ENCODE measurements at places on chromosomes 3 and 15.
A peak's percentile ranks its signal among the peaks of the same experiment; 100 is the strongest.

GRCh38 chr3:43281020-43281419, 5.3 kb upstream of the SNRK start:
- no peak for DNase-seq

GRCh38 chr15:66066481-66066880, 187.1 kb downstream of the MEGF11 start:
- DNase-seq = no peak

DNA sequence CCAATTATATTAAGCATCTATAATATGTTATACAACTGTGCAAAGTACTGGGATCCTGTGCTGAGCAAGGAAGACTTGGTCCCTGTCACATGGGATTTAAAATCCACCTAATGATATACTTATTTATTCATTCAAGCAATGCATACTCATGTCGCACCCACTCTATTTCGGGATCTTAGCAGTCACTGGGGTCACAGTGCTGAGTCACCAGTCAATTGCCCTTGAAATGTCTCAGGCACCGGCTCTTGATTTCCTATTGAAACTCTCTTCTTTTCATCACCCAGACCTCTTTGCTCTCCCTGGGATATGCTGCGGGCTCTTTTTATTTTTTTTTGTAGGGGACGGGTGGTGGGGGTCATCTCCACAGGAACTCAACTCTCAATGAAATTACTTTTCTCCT, 194.5 kb upstream of the GAP43 start:
- DNase-seq = no peak

DNA sequence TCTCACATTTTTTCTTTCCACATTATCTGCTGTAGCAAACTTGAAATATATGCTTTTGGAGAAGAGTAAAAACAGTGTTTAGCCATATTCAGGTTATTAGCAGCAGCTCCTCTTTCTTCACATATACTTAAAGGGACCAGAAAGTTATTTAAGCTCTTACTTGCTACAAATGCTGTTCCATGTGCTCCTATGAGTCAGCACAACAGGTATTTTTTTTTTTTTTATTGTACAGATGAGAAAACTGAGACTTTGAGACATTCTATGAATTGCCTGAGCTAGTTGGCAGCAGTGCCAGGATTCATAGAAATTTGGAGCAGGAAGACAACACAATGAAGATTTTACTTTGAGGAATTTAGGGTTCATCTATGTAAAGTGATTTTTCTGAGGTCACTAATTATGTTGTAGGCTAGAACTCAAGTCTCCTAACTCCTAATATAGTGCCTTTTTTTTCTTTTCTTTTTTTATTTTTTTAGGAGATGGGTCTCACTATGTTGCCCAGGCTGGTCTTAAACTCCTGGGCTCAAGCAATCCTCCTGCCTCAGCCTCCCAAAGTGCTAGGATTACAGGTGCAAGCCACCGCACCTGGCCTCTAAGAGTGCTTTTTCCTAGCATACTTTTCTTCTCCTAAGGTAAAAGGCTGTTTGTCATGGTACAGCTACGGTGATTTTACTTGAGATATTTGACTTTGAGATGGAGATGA, 23.6 kb downstream of the SETD5 start:
- no peak for DNase-seq

DNA sequence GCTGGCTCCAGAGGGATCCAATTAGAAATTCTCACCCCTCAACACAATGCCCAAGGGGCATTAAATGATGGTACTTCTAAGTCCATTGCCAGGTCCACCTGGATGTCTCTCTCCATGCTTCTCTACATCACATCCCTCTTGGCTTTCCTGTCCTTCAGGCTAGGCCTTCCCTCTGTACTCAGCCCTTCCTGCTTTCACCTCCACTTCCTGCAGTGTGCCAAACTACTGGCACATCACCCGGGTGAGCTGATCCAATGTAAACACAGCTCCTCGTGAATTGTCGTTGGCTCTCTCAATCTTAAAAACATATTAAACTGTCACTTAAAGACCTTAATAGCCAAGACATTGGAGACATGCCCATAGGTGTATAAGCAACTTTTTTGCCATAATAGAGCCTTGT, 4.0 kb downstream of the LMCD1 start:
- DNase-seq = no peak

GRCh38 chr3:149366941-149367840, 10.3 kb downstream of the TM4SF1 start:
- DNase-seq = no peak

- no peak for DNase-seq
Measured at GRCh38 chr3:142645236-142645793, 49.1 kb downstream of the PLS1 start.

- DNase-seq = no peak
Measured at GRCh38 chr3:97200387-97200786, 386.0 kb downstream of the EPHA6 start.

- no peak for DNase-seq
Measured at GRCh38 chr15:19973718-19974117, 567.9 kb downstream of the GOLGA6L6 start.

DNA sequence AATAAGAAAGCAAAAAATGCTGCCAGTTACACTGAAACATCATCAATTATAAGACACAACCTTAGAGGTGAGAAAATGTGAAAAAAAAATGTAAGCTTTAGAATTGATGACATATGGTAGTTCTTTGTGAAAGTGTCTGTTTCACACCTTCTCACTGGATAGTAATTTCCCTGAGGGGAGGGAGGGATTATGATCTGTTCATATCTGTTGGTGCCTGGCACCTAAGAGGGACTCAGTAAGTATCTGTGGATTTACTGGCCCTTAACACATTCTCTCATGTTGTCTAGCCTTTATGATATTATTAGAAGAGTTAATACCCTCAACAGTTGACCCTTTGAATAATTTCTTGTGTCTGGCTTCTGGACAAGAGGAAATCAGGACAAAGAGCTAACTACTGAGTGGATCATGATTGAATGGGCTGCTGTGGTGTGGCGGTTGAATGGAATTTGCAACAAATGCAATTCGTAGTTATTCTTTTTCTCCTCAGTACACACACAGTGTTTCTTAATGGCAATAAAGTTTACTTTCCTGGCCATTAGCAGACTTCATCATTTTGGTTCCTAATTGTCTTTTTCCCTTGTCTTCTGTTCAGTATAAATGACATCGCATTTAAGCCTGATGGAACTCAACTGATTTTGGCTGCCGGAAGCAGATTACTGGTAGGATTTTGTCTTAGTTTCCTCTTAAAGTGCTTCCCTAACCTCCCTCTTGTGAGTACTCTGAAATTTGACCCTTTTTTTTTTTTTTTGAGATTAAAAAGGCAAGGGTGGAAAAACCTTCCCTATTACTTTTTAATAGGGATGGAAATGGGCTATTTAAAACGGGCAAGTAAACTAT, 9.5 kb downstream of the IFT122 start:
- DNase-seq = no peak

DNA sequence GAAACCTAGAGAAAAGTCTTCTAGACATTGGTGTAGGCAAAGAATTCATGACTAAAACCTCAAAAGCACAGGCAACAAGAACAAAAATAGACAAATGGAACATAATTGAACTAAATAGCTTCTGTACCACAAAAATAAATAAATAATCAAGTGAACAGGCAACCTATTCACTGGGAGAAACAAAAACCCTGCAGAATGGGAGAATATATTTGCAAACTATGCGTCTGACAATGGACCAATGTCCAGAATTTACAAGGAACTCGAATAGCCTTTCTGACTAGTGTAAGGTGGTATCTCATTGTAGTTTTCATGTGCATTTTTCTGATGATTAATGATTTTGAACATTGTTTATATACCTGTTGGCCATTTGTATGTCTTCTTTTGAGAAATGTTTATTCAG, 37.0 kb upstream of the GCSAM start:
- no peak for DNase-seq

GRCh38 chr3:102054543-102055080, 205.3 kb downstream of the NFKBIZ start:
- DNase-seq = no peak

GRCh38 chr3:148042663-148043445, 633.7 kb downstream of the ZIC1 start:
- no peak for DNase-seq

GRCh38 chr15:23035964-23036566, 3.3 kb downstream of the TUBGCP5 start:
- DNase-seq = no peak

DNA sequence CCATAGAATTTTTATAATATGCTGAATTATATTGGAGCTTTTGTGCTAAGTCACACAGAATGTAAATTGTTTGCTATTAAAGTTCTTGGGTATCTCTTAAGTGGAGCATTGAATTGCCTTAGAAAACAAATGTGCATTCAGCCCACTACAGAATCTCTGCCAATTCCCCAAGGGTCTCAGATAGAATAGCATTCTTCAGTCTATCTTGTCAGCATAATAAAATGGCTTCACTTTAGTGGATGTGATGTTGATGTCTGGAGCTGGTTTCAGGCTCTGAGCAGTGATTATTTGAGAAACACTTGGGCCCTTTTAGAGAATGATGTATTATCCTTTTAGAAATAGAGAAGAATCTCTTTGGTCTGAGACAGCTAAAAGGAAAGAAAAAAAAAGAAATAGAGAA, 45.2 kb downstream of the LRCH3 start:
- peak; percentile 32 for DNase-seq

DNA sequence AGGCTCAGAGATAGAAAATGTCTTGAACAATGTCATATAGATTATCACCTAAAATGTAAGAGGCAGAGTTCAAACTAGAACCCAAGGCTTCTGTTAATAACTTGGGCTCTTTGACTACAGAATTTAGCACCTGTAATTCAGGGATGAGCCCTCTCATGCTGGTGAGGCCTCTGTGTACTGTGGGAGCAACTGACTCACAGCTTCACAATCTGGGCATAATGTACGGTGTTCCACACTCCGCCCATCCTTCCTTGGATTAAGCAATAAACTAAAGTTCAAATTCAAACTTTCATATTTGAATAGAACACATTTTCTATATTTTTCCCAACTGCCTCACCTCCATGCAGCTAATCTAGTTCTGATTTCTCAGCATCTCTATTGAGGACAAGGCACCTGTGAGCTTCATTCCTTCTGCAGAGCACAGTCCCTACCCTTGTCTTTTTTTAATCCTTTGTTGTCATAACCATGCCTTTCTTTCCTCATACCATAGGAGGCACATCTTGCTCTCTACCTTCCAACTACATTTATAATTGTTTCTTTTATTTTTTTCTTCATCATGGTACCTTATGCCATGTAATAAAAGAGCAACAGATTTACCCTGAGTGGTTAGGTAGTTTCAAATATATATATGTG, 392.1 kb downstream of the NLGN1 start:
- no peak for DNase-seq

DNA sequence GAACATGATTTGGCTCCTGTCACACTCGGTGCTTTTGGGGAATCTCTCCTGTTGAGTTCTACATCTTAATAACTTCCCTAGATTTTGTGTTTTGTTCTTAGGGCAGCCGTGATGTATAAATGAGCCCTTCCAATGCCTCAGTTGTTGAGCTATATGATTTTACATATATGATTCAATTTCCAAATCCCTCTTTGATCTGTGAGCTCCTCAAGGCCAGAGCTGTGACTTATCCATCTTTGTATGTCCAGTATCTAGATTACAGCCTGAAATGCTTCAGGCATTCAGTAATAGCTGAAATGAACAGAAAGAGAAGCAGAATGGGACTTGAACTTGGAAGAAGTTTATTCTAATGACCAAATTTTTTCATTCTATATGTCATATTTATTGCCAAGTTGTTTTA, 26.6 kb downstream of the CGGBP1 start:
- no peak for DNase-seq

DNA sequence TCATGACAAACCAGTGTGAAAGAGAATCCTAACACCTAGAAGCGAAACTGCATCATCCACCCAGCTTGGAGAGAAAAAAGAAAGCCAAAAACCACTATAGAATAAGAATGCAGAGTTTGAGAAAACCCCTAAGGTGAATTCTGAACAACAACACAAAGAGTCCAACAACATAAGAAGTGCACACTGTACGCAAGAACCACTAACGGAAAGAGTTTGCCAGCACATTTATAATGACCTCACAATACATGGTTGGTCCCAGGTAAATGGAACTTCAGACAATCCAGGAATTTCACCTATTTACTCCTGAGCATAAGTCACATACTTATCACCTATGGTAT, 128.3 kb upstream of the BHLHE40 start:
- no peak for DNase-seq

GRCh38 chr3:125163739-125164601, 48.6 kb downstream of the SLC12A8 start:
- no peak for DNase-seq

- no peak for DNase-seq
Measured at GRCh38 chr3:10505050-10505790, at the start of gene ATP2B2. TSS of gene ATP2B2 (minus strand) at chr3:10505586. CDS start at chr3:10449543, 56,043 bp downstream.

GRCh38 chr3:124582196-124582595, 148.1 kb upstream of the UMPS start:
- DNase-seq = no peak

DNA sequence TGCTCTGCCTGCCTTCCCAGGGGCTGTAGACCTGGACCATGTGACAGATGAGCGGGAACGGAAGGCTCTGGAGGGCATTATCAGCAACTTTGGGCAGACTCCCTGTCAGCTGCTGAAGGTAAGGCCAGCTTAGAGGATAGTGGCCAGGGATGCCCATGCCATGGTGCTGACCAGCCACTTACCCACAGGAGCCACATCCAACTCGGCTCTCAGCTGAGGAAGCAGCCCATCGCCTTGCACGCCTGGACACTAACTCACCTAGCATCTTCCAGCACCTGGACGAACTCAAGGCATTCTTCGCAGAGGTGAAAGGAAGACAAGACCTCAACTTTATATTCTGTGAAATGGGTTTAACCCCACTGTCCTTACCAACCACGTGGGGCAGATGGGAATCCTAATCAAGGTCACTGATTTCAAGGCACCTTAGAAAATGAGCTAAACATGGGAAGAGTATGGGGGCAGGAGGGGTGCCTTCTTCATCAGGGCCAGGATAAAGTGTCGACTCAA, 26.7 kb downstream of the NBEAL2 start:
- DNase-seq = no peak

- no peak for DNase-seq
Measured at GRCh38 chr15:31871166-31871886, 159.0 kb upstream of the CHRNA7 start.

- no peak for DNase-seq
Measured at GRCh38 chr3:108603691-108604090, 14.2 kb downstream of the DZIP3 start.

- DNase-seq = no peak
Measured at GRCh38 chr3:123817413-123817812, 66.7 kb downstream of the MYLK start.

DNA sequence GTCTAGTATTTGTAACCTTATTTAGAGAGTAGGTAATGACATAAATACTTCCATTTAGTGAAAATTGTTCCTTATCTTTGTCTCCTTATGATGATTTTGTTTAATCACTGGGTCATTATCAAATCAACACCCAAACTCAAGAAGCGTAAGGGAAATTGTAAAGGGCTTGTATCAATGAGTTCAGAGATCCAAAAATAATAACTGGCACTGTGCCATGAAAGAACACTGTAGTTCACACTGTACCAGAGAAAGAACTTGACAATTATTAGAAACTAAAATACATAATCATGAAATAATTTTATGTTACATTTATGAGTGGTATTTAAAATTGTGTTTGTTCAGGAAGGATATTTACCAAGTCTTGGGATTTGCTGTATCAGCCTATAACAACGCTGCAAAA, 895.4 kb downstream of the FHIT start:
- DNase-seq = no peak

Data from NCI-H187 treated with DMSO at 0.1 percent for 48 hours (cell line).